ENCODE measurements at places on chromosomes 16 and 17.

GRCh38 chr16:8720080-8720966 lies 45.9 kb downstream of the ABAT start:
- H3K27me3 ChIP-seq: no peaks in the 10 kb centered on the region
- no peak for DNase-seq
- H3K4me1 ChIP-seq: peaks cover 9% of the 10 kb centered on the region
- no peaks in the 10 kb centered on the region for H3K36me3 ChIP-seq
- no peak overlapping the region for H3K27ac ChIP-seq

DNA sequence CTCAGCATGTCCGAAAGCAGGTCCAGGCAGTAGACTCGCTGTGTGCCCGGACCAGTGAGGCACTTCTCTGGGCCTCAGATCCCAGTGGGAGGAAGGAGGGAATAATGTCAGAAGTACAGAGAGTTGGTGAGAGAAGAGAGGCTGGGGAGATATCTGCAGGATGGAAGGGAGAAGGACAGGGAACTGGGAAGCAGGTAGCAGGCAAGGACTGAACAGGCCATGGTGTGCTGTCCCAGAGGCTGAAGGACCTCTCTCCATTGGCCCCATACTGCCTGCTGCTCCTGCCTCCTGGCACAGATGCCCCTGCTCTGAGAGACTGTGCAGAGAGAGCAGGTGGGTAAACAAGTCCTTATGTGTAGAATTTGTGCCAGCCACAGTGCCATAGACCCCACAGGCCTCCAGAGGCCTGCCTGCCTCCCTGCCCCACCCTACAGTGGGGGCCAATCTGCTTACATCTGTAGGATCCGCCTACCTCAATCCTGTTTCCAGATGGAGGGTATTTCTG lies 34.2 kb upstream of the CRHR1 start:
- no peak overlapping the region for H3K4me3 ChIP-seq
- H3K4me1 ChIP-seq: no peaks in the 10 kb centered on the region

DNA sequence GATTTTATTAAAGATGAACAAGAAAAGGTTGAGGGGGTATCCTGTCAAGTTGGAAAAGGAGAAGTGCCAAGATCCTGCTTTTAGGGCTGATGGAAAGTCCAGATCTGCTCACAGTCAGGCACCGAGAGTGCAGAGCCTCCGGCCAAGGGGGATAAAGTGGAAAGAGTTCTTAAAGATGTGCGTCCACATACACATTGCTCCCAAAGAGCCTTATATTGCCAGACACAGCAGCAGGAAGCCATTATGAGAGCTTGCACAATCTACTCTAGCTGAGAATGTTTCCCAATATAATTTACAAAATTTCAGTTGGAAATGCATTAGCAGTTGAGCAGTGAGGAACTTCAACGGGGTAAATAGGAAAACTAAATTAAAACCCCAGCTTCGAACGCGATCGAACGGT lies 95.6 kb downstream of the SALL1 start:
- H3K27ac ChIP-seq: no peak overlapping the region
- H3K4me1 ChIP-seq: no peaks in the 10 kb centered on the region
- no peak for DNase-seq
- peaks cover 29% of the 10 kb centered on the region for H3K27me3 ChIP-seq
- no peak overlapping the region for H3K4me3 ChIP-seq

DNA sequence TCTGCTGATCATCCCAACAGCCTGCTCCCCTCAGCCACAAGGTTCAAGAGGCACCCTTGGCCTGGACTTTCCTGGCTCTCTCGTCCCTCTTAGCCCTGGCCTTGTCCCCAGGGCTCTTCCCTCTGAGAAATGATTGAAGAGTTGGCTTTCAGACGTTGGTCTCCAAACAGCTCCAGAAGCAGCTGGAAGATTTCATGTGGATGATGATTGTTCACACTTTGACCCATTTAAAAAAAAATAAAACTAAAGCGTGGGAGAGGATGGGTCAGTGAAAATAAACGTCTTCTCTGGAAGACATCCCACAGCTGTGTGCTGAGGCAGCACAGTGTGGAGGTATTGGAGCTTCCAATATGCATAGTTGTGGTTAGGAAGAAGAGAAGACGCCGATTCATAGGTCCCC lies 54.7 kb upstream of the CDH11 start:
- no peaks in the 10 kb centered on the region for H3K36me3 ChIP-seq
- DNase-seq: no peak
- H3K27ac ChIP-seq: no peak overlapping the region
- peaks cover 6% of the 10 kb centered on the region for H3K4me1 ChIP-seq

DNA sequence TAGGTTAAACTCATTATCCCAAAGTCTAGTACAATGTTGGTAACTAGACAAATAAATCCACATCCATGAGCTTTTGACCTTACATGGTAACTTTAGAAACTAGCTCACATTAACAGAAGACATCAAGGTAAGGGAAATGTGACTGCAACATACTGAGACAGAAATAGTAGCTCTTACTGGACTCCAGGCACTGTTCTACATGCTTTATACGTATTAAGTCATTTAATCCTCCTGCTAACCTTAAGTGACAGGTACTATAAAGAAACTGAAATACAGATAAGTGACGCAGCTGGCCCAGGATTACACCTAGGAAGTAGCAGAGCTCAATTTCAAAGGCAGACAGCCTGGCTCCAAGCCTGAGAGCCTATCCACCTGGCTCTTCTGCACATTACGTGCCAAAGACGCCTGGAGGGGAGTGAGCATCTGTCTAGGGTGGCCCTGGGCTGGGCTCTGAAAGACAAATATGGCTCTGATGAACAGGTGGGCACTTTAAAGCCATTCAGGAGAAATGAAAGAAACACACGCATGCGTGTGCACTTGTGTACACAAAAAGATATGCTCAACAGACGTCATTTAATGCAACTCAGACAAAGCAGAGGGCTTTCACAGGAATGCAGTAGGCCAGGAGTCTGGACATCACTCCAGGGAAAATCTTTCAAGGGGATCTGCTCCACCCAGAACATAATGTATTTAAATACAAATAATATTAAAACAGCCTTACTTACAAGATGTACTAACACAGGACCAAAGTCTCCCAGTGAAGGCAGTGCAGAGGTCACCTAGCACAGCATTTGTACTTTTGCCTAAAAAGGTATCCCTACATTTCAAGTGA lies 4.4 kb downstream of the ZC3H7A start:
- peaks cover 11% of the 10 kb centered on the region for H3K4me1 ChIP-seq
- H3K36me3 ChIP-seq: peaks cover 58% of the 10 kb centered on the region
- no peaks in the 10 kb centered on the region for H3K27me3 ChIP-seq
- H3K4me3 ChIP-seq: no peak overlapping the region
- H3K27ac ChIP-seq: no peak overlapping the region

DNA sequence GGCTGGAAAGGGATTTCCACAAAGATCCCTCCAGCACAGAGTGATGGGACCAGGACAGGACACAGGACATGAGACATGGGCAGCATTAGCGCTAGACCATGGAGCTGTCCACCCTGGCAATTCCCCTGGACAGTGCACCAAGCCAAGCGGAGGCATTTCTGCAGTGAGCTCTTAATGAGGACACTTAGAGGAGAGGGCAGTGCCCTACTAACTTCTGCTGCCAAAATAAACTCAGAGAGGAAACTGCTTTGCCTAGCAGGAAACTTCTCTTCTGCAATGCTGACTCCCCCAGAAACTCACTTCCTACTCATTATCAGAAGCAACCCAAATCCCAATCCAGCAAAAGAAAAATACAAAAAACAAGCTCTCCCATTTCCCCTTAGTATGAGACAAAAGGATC lies 119.2 kb downstream of the HS3ST2 start:
- no peak overlapping the region for H3K27ac ChIP-seq
- no peaks in the 10 kb centered on the region for H3K4me1 ChIP-seq
- no peaks in the 10 kb centered on the region for H3K36me3 ChIP-seq

DNA sequence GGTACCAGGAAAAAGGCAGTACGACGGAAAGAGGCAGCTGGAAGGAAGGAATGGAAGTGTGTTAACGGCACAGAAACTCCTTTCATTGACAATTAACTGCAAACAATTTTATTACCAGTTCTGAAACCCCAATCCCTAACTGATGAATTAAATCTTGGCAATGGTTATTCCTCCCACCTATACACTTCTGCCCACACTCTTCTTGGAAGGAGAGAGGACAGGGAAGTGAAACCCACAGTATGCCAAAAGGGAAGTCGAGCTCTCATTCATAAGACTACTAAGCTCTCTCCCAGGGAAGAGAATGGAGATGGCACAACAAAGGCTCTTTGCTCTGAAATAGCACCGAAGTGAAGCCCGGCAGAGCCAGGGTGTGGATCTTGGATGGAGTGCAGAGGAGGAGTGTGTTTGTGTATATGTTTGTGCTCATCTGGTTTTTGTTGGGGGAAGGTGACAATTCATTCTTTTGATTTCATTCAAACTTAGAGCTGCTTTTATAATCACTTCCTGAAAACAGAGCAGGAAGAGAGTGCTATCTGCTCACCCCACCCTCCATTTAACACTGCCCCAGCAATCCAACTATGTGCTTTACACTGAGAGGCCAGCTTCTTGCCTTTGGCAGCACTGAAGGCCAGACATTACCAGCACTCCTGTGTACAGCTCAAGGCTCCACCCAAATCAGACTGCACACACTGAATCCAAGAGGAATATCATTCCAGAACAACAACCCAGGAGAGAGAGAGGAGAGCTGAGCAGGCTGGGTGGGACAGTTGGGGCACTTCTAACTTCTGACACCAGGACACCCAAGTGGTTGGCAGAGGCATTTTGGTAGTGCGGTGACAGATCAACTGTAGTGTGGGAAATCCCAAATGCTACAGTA lies 68.7 kb downstream of the HIC1 start:
- no peaks in the 10 kb centered on the region for H3K27me3 ChIP-seq
- DNase-seq: no peak
- no peaks in the 10 kb centered on the region for H3K36me3 ChIP-seq

All from RWPE2 (cell line).